Naive thymus-derived CD4-positive, alpha-beta T cell (primary cell): ENCODE measurements at places on chromosomes 7 and 10.

DNA sequence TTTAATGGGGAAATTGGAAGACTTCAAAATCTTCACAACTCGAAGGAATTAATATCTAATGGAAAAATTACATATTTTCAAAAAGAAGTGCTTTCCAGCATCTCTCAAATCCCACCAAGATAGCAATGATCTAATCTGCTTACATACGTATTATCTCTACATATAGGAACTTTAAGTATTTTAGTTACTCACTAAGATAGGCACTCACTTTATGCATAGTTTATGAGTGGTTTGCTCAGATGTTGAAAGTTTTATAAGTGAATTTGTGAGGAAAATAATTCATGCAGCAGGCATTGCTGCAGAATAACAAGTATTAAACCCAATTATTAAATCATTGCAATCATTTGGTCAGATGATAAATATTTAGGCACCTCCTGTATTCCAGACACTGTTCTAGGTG is 2.3 kb upstream of the CYTH3 start:
- DNase-seq, result no peak

DNA sequence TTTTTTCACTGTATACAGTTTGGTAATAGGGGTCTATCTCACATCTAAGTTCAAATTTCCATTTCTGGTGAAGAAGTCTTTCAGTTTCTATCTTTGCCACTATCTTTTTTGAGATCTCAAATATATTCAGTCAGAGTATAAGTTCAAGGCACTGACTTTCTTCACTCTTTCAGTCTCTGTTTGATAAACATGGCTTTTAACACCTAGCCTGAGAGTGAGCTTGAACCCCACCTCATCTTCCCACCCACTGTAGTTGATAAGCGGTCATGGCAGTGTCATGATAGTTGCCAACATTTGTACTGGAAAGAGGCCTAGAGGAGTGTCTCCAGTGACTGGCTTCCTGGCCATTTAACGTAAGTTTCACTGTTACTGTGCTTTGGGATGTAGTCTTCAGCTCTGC is 41.2 kb upstream of the AGR3 start:
- no peak for DNase-seq

DNA sequence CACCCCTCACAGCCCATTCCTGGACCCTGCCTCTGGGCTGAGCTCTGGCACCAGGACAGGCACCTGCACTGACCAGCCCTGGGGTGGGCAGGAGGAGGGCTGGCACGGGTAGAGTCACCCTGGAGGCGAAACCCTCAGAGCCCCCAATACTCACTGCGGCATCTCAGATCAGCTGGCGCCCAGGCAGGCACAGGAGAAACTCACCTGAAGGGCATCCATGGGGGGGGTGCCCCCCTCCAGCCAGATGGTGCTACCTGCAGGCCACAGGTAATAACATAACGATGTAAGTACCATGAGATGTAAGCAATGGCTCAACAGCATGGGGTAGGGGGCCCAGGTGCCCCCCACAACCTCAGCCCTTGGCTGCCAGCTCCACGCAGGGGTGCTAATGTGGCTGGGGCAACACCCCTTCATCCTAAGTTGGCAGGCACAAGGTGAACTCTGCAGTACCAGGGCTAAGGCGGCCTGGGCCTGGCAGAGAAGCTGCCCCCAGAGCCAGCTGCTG is 12.1 kb upstream of the PYROXD2 start:
- DNase-seq, result no peak

- DNase-seq, result no peak
Observed at GRCh38 chr7:3302681-3303320, 1.7 kb downstream of the SDK1 start.

DNA sequence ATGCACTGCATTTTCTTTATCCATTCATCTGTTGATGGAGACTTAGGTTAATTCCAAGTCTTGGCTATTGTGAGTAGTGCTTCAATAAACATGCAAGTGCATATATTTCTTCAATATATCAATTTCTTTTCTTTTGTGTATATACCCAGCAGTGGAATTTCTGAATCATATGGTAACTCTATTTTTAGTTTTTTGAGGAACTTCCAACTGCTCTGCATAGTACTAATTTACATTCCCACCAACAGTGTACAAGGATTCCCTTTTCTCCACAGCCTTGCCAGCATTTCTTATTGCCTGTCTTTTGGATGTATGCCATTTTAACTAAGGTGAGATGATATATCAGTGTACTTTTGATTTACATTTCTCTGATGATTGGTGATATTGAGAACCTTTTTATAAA is 145.2 kb downstream of the LYZL1 start:
- no peak for DNase-seq
